ENCODE measurements at places on chromosomes 5 and 9. TPM values are rescaled to one million over a fixed set of nuclear protein-coding genes. Genes with fewer than 3 reads are reported as not detected.

PCDHA3 gene
- not detected for total RNA-seq

C5orf58 gene
- total RNA-seq, result not detected

- DNase-seq, result no peak
These were observed 5.7 kb upstream of the C5orf46 start for GRCh38 chr5:147912011-147912410.

DNA sequence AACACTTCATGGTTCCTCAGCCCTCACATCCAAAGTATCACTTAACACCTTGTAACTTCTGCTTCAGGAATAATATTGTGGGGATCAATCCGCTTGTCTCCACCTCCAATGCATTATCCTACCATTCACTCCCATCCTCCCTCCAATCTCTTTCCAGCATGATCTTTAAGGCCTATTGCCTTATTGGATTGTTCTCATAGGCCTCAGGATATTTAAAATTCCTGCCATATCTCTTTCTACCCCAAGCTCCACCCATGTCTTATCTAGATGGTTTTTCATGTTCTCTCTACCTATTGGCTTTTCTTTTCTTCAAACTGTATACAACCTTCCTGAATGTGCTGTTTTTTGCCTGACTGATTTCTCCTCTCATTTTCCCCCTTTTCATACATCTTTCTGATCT lies 7.2 kb downstream of the KDM4C start:
- no peak for DNase-seq

- DNase-seq, result no peak
These were observed 67.2 kb upstream of the FSTL4 start for GRCh38 chr5:133679534-133679933.

EQTN gene
- not detected for total RNA-seq

GRCh38 chr5:127647361-127647958 lies 1.4 kb upstream of the CTXN3 start:
- DNase-seq, result peak; percentile 18

DNA sequence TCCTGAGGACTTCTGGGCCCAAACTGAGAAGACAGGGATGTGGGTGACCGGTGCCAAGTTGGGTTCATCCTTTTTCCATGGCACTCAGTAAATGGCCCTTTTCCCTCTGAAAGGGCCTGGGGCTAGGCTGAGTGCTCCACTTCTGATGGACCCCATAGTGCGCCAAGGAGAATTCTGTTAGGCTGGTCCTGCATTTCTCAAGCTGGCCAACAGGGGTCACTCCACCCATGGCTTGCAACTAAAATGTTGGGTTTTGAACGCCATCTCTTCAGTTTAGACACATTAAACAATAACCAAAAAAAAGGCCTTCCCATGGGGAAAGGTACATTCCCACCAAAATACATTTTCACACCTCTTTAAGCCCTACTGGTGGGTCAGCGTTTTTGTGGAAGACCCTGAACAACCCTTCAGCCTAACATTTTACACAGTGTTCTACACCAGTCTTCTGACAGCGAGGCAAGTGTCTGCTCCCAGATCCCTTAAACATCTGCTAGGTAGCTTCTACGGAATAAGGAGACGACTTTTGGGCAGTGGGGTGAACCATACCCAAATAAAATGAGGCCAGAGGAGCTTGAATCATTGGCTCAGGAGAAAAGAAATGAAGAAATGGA lies 27.3 kb downstream of the CNTFR start:
- DNase-seq, result no peak

ADGRD2 gene
- not detected for total RNA-seq

DNA sequence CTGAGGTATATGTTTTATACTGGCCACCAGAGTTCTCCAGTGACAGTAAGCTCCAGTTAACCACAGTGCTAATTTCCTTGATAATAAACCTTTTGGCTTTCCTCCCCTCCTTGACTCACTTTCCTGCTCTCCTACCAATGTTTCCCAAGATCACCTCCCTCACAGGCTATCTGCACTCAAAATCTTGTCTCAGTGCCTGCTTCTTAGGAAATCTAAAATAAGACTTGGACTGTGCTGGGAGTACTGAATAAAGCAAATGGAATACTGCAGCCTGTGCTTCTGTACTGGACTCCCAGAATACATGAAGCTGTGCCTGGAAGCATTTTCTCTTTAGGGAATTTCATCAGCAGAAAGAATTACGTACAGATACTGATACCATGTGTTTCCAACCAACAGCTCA lies 1.7 kb upstream of the DCP2 start:
- DNase-seq, result peak; percentile 28

ZCCHC9 gene
- 34.1 TPM for total RNA-seq

DNA sequence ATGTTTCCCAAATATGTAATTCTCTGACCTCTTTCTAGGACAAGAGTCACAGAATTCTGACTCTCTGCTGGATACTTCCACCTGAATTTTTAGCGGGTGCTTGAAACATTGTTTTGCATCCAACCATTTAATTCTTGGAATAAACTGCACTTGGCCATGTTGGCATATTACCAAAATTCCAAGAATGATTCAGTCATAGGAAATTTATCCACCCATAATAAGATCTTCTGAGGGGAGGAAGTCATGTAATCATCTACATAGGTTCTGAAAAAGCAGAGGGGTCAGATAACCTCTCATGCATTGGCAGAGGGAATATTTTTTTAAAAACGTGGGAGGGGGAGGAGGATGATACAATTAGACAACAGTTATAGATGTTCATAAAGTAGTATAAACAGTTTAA lies 156.9 kb downstream of the PAM start:
- DNase-seq, result peak; percentile 83

GRCh38 chr9:629146-629545 lies 212.4 kb upstream of the DMRT1 start:
- peak; percentile 47 for DNase-seq

DNA sequence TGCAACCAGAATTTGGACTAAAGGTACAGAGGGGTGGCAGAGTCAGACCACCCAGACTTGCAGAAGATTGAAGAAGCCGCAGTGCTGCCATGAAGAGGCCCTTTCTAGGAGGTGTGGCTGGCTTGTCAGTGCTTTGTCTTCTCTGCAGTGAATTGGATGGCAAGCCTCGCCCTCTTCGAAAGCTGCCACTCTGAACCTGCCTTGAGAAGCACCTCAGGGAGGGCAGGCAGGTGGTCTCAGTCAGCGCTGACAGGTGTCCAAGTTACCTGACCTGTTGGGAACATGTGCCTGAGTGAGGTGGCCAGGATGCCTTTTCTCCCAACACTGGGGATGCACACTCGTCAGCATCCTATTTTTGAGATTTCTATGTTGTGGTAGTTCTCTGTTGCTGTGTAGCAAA lies 6.2 kb downstream of the TENT4A start:
- DNase-seq, result no peak

SHISAL2B gene
- total RNA-seq, result not detected

GRCh38 chr5:24535646-24536045 lies 109.1 kb downstream of the CDH10 start:
- DNase-seq, result peak; percentile 1

- DNase-seq, result no peak
These were observed 12.2 kb upstream of the RAPGEF6 start for GRCh38 chr5:131647048-131647769.

- no peak for DNase-seq
These were observed 206.9 kb downstream of the ZSWIM6 start for GRCh38 chr5:61538722-61539501.

DNA sequence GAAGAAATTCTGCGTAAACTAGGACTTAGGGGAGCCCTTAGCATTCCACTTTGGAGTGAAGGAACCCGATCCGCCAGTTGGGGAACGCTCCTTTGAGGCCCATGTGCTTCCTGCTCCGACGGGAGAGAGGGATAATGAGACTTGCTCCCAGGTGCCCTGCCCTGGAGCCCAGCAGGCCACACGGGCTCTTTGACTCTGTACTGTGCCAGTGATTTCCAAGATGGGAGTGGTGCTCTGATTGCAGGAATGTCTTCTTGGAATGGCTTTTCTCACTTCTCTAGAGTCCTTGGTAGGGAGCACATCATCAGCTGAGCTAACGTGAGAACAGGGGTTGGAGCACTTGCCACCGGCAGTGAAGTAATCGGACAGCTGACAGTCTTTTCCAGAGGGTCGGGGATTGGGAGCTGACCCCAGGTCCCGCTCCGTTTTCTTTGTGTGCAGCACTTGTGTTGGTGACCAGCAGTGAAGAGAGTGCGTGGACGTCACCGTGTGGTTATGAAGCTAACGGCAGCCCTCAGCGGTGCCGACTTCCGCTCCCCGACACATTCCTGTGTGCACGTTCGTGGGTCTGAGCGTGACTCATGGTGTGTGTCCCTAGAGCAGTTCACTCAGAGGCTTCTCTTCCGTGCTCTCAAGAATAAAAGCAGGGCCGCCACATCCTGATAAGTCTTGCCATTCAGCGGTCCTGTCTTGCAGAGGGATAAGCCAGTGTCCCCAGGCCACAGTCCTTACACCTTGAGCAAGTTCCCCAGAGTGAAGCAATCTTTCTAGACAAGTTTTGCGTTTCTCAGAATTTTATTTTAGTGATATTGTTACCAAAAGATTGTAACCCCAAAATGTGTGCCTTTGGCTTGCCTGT lies 25.6 kb downstream of the ABL1 start:
- DNase-seq, result peak; percentile 96

- no peak for DNase-seq
These were observed 43.9 kb upstream of the ALDOB start for GRCh38 chr9:101479338-101480030.

DNA sequence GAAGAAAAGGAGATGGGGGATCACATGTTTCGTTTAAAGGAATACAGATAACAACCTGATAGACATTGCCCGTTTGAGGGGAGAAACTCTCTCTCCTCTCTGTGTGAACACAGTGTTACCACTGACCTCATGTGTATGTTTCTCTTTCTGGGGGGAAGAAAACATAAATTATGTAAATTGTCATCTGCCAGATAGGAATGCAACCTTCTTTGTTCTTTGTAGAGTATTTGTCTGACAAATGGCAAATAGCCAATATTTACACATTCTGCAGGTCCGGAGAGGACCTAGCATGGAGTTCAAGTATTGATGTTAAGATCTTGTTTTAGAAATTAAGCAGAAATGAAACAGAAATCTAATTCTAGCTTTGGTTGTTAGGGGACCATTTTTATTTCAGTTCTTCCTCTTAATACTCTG lies 276.3 kb downstream of the SAXO1 start:
- no peak for DNase-seq
